ENCODE measurements at places on chromosomes 2 and 18.
A peak's percentile ranks its signal among the peaks of the same experiment; 100 is the strongest.

DNA sequence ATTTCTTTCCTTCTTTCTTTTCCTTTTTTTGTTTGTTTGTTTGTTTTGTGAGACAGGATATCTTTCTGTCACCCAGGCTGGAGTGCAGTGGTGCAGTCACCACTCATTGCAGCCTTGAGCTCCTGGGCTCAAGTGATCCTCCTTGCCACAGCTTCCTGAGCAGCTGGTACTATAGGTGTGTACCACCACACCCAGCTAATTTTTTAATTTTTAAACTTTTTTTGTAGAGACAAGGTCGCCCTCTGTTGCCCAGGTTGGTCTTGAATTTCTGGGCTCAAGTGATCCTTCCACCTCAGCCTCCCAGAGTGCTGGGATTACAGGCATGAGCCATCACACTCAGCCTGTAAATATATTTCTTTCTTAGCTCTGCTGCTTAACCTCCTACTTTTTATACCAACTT lies 83.4 kb upstream of the CYP20A1 start:
- DNase-seq, result no peak

DNA sequence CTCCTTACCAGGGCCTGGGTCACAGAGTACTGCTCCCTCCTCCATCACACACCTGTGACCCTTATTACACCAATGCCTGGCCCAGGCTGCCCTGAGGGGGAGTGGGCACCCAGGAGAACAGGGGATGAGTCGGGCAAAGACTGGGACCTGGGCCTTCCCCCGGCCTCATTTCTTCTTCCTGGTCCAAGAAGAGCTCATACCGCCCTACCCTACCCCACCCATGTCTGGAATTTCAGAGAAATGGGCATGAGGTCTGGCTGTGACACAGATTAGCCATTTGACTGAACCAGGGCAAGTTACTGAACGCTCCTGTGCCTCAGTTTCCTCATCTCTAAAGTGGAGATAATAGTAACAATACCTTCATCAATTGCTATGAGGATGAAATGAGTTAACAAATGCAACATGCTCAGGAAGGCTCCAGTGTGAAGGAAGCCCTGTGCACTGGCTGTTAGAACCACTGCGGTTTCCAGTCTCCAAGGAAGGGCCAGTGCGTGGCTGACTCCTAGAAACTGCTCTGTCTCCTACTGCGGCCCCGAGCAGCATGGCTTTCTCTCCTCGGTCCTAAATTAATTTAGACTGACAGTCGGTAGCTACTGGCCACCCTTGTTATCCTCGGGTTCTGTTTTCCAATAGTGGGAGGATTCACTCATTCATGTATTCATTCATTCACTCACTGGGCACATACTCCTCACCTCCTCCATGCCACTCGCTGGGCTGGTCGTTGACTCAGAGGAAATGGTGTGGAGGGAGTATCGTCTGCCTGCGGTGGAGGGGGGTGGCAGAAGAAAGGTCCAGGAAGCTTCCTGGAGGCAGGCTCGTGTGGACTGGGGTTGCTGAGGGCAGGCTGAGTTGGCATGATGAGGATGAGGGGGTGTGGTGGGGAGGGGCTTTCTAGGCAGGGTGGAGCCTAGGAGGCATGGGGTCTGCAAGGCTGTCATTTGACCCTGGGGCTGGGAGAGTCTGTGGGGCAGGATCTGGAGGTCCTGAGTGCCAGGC lies 175.6 kb downstream of the GLI2 start:
- no peak for DNase-seq

- DNase-seq, result no peak
Observed at GRCh38 chr2:100601661-100602060, 38.9 kb downstream of the PDCL3 start.

- no peak for DNase-seq
Observed at GRCh38 chr18:47881752-47882455, 48.6 kb downstream of the SMAD2 start.

GRCh38 chr2:133581010-133581760 lies 12.9 kb upstream of the NCKAP5 start:
- no peak for DNase-seq

GRCh38 chr2:178208817-178209216 lies 14.5 kb downstream of the OSBPL6 start:
- no peak for DNase-seq

GRCh38 chr2:172467382-172467781 lies 40.0 kb downstream of the ITGA6 start:
- no peak for DNase-seq

GRCh38 chr2:53989210-53989862 lies 18.5 kb upstream of the PSME4 start:
- no peak for DNase-seq

GRCh38 chr2:134099273-134099672 lies 154.6 kb upstream of the MGAT5 start:
- no peak for DNase-seq

GRCh38 chr2:8856176-8856575 lies 18.8 kb upstream of the KIDINS220 start:
- no peak for DNase-seq

- no peak for DNase-seq
Observed at GRCh38 chr2:96859099-96859649, 1.4 kb upstream of the ANKRD39 start.

DNA sequence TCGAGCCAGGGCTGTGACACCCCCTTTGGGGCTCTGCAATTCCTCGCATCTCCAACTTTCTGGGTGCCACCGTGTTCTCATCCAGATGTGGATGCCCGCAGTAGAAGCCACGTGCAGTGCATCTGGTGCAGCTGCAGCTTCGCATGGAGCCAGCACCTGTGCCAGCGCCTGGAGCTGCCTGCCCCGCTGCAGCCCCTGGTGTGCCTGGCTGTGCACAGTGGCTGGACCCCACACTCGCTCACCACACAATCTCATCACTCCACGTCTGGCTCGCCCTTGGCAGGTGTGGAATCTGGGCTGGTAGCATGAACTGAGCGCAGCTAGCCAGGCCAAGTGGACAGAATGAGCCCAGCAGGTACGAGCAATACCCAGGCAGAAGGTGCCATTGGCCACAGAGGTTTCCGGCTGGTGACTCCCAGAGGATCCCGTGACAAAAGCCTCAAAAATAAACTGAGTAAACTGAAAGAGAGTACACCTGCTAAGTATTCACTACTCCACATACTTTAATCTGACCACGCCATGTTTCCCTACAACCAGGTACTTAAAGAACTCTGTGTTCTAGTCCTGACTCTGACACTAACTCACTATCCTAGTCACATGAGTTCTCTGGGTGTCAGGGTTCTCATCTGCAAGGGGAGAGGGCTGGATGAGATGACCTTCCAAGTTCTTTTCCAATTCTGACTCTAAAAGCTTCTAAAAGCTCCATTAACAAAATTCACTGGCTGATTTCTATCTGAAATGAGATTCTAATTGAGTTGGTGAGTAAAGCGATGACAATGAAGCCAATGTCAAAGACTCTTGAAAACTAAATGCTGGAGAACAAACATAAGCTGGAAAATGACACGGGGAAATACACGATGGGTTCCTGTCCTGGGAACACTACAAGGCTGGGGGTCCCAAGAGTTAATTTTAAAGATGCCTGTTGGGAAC lies 37.1 kb downstream of the RNF152 start:
- DNase-seq, result no peak

DNA sequence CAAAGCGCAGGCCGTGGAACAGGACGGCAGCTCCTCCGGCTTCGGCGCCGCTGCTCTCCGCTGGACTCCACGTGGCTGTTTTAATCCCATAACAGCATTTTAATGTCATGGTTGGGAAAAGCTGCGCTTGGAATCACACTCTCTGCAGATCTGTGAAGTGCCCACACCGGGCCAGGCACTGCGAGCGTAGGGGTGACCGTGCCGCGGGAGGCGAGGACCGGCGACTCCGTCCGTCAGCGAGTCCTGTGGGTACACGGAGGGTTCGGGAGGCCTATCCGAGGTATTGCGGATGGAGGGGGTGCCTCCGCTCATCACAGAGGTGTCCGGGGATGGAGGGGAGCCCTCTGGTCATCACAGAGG lies 198.0 kb upstream of the SALL3 start:
- DNase-seq, result no peak

DNA sequence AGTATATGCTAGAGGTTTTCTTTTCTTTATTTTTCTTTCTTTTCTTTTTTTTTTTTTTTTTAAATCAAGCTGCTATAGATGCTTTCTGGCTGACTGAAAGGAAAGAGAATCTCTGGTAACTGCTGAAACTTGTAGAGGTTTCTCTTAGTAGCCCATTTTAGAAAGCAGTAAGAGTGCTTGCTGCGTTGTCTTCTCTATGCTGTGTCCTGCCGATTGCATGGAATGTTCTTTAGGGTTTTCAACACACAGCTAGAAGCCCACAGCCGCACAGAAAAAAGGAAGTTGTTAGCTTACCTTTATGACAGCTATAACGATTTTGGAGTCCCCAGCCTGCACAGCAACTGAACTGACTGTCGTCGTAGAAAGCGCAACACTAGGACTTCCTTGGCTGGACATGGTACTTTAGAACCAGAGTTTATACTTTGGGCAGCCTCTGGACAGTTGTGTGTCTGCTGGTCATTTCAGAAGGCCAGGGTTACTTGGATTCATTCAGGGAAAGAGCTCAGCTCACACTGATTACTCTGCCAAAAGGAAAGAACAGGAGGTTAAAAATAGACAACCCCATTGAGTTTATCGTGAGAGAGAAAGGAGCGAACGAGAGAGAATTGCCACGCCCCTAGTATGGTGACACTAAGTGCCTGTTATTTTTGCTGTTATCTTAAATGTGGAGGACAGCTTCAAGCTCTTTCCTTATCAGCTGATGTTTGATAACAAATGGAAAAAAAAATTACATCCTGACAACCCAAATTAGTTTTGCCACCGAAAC lies at the start of gene CCDC141:
Gene CCDC141 (minus strand): TSS at position 592 of the 766 bp plus-strand sequence. CDS start 196 bp downstream, at position 396.
- peak; percentile 31 for DNase-seq

DNA sequence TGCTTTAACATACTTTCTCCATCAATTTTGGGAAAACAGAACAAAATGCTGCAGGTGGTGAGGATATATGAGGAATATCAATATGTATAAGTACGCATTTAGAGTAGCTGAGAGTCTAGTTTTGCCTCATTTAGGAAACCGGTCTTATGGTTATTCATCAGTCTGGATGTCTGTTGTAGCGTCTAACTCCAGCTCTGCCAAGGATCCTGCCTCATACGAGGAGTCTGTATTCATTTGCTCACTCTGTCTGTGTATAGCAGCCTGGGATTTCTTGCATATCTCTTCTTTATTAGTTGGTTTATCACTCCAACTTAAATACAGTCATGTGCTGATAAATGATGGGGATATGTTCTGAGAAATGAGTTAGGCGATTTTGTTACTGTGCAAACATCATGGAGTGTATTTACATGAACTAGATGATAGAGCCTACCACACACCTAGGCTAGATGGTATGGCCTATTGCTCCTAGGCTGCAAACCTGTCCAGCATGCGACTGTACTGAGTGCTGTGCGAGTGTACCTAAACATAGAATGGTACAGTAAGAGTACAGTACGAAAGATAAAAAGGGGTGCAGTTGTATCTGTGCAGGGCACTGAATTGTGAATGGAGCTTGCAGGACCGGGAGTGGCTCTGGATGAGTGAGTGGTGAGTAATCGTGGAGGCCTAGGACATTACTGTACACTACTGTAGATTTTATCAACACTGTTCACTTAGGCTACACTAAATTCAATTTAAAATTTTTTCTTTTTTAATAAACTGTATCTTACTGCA lies 148.1 kb downstream of the ZNF407 start:
- no peak for DNase-seq

DNA sequence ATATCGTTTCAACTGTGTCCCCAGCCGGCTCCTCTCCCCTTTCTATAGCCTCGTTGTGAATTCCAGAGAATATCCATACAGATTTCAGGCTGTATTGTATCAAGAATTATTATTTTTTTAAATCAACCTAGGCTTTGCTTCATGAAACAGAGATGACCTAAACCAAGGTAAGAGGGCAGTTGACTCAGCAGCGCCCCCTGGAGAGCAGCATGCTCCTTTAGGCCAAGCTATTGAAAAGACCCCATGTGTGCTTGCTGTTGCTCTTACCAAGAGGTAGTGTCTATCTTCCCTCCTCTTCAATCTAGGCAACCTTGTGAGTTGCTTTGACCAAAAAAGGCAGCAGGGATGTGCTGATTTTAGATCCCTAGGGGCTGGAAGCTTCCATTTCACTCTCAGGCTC lies 426.7 kb upstream of the SMIM21 start:
- DNase-seq, result no peak

- no peak for DNase-seq
Observed at GRCh38 chr2:199273042-199273511, 184.7 kb downstream of the SATB2 start.

DNA sequence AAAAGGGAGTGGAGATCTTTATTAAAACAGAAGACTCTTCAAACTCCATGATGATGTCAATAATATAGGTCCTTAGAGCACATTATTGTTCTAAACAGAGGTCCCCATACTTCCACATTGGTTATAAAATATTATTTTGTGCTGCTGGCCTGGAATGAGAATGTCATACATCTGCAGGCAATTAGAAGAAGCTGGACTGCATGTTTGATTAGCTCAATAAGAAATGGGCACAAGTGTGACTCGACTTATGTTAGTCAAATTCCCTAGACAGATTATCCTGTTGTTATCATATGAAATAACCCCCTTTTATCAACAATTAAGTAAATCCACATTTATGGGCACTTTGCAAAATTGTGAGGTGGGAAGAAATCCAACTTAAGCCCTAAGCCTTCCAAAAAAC lies 8.8 kb downstream of the EFEMP1 start:
- no peak for DNase-seq

DNA sequence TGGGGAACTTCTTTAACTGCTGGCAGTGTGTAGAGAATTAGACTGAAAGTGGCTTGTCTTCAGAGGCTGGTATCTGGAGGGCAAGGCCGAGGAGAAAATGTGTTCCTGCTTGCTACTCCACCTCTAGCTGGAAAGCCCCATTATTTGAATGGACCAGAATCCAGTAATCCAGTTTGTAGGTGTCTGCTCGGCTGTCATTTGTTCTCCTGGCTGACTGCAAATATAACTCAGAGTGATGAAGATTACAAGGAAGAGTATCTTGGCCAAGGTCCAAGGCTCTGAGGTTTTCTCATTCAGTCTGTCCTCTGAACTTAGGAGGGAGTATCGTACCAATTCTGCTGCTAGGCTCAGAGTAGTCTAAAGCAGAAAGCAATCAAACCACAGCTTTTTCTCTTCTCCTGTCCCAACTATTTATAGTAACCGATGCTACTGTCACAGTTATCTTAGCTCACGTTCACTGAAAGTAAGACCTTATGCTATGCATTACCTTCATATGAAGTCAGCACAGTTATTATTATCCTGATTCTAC lies 228.6 kb downstream of the SETBP1 start:
- DNase-seq, result no peak

DNA sequence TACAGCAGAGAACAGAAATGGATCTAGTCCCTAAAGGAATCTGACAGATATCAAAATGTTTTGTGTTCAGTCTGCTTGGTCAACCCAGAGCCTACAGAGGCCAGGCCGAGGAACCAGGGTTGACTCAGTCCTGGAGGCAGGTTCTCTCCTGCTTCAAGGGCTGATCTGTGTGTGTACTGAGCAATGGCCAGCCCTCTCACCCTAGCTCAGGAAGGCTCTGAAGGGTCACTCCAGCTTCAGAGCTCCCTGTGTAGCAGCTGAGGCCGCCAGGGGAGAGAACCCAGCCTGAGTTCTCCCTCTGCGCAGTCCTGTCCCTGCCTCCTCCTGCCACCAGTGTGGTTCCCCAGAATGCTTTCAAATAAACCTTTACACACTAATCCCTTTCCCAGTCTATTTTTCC lies 41.1 kb downstream of the NEURL3 start:
- no peak for DNase-seq
